Skin of body (tissue), 3 donors: ENCODE measurements at places on chromosomes 7 and 10.

GRCh38 chr7:78679112-78679876 lies 774.2 kb downstream of the MAGI2 start:
- no peak for DNase-seq

DNA sequence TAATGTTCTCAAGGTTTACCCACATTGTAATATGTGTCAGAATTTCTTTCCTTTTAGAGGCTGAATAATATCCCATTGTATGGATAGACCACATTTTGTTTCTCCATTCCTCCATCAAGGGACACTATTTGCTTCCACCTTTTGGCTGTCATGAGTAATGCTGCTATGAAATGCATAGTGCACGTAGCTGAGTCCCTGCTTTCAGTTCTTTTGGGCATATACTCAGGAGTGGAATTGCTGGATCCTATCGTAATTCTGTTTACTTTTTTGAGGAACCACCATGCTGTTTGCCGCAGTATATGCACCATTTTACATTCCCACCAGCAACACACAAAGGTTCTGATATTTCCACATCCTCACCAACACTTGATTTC lies 60.0 kb downstream of the PRF1 start:
- DNase-seq, result no peak

DNA sequence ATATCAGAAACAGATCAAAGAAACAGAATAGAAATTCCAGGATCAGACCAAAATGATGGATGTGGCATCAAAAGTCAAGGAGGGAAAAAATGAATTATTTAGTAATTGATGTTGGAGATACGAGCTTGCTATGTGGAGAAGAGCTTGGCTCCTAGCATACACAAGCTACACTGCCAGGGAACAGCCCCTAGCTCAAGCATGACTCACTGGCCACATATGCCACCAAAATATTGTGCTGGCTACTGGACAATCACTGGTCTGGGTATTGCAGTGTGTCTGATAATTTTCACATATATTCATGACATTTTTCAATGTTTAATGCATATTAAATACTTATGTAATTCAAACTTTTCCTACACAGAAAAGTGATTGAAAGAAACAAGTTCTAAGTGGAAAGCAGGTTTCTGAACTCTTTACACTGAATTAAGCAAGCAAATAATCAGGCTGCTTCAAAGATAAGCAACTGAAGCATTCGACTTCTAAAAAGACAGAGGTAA lies 59.3 kb downstream of the OAT start:
- DNase-seq, result no peak

GRCh38 chr10:69348816-69349541 lies 67.7 kb downstream of the TACR2 start:
- DNase-seq, result no peak

GRCh38 chr7:146146831-146147486 lies 30.4 kb downstream of the CNTNAP2 start:
- DNase-seq, result peak; percentile 24

- no peak for DNase-seq
Observed at GRCh38 chr7:111104710-111105109, 13.8 kb downstream of the LRRN3 start.
